GM13977 (cell line): ENCODE measurements at places on chromosomes 13 and 19.
A peak's percentile ranks its signal among the peaks of the same experiment; 100 is the strongest.

DNA sequence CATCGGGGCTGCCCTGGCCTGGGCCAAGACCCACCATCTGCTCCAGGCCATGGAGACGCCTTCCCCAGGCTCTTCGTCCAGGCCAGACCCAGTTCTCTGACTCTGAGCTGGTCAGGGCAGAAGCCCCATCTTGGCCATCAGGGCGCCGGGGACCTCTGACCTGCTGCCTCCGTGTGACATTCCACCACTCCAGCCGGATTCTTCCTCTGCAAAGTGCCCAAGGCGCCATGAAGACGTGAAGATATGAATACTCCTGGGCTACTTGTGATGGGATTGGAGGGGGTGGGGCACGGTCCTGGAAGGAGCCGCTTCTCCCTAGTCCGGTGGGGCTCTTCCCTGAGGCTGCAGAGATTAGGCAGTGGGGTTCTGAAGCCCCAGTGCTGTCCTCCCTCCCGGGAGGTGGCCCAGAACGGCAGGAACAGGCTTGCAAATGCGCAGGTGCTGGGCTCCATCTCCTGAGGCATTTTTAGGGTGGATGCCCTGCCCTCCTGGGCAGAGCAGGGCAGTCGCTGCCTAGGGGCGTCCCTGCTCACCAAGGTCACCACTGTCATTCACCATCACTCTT, 26.0 kb upstream of the SLC7A10 start:
- no peak for DNase-seq

DNA sequence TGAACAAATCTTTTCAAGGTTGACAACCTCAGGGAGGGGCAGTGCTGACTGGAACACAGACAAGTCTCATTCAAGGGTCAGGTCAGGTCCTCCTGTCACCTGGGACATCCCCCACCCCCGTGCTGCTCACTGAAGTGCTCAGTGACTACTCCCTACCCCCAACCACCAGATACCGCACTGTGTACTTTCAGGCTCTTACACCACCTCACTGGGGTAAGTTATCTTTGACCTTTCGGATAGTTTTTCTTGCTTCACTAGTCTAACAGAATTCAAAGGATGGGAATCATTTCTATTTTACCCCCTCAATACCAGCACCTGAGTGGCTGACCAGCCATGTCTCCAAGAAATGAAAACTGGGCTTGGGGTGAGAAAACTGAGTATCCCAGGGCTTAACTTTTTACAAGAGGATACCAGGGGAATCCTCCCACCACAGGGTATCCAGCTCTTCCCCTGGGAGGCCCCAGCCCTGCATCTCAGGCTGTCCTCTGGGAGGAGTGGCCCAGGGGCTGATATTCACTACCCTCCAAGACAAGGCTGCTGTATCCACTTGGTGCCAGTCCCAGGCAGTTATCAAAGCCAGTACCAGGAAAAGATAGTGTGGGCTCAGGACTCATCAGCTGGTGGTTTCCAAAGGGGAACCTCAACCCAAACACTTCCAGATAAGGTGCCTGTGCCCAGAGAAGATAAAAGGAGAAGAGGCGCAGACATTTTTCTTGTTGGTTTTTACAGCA, 2.1 kb downstream of the ZNF563 start:
- DNase-seq = peak; percentile 83

DNA sequence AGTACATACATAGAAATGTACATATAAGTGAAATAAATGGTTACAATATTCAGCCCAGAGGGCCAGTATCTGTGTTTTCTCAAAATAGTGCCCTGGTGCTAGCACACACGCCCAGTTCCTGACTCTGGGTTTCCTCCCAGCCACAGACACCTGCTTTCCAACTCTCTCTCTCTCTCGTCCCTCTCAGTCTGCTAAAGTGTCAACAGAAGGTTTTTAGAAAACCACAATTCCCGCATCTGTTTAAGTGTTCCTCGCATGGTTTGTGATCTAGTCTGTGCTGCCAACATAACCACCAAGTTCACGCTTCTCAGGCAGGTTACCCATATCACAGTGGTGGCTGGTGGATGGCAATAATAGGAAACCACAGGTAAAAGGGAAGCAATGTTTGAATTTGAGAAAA, 17.8 kb upstream of the UPF3A start:
- DNase-seq = no peak

GRCh38 chr19:35048911-35049411, 7.4 kb downstream of the HPN start:
- no peak for DNase-seq

DNA sequence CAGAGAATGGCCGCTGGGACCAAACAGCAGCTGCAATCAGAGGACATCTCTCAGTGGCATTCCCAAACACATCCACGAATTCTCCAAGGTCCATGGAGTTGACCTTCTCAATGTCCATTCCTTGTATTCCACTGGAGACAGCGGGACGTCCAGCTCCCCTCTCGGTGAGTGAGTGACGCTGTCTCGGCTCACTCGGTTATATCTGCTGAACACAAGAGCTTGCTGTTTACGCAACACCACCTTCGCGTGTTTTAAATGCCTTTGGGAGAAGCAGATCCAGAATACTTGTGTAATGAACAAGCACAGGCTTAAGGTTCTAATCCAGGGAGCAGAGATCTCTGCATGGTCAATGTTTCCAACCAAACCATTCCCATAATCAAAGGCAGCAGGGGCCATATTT, at the start of gene URAD:
Gene URAD (minus strand): TSS at position 174 of the 400 bp plus-strand sequence. CDS start 56 bp downstream, at position 118.
- no peak for DNase-seq

DNA sequence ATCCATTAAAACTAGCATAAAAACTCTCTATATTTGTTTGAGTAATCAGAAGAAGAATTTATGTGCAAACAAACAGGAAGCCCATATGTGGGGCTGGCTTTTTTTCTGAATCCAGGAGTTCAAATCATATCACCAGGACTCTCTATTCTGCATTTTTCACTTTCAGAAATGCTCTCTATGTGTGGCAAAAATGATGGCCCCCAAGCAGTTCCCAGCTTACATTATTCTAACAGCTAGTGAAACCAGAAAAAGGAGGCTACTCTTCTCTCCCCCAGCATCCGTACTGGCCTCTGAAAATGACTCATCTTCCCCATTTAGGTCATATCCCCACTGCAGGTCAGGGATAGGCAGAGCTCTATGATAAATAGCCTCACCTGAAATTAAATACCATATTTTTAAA, 20.4 kb downstream of the RBM26 start:
- peak; percentile 51 for DNase-seq

GRCh38 chr13:30802501-30802900, 67.2 kb downstream of the ALOX5AP start:
- no peak for DNase-seq

GRCh38 chr13:33865945-33866344, 48.0 kb downstream of the RFC3 start:
- DNase-seq = peak; percentile 10

DNA sequence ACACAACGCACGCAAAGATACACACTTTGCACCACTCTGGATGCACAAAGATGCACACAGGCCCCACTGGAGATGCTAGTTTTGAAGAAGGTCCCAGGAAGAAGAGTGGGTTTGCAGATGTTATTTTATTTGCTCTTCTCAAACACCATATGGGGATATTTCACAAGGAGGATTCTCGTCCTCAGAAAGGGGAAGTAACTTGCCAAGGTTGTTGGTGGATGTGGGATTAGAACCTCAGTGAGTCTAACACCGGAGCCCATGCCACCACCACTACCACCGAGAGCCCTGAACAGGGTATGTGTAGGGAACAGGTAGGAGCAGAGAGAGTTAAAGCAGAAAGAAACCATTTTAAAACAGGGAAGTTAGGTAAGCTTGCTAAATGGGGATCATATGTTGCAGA, 9.6 kb upstream of the CEACAM6 start:
- DNase-seq = no peak

GRCh38 chr13:59745392-59745788, 418.3 kb downstream of the DIAPH3 start:
- no peak for DNase-seq

DNA sequence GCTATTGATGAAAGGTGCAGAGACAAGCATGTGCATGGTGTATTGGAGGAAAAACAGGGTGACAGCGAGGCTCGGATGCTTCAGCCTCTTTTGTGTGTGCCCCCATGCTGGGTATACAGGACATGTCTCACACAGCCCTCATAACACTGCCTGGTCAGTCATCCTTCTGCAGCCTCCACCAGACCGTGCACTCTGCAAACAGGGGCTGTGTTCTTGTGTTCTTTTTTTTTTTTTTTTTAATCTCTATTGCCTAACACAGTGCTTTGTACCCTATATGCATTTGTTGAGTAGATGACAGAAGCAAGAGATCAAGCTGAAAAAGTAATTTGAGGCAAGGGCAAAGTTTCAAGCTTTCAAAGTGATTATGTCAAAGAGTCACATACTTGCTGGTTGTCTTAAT, 367.2 kb upstream of the SLITRK1 start:
- no peak for DNase-seq

GRCh38 chr13:34413538-34414210, 528.4 kb upstream of the NBEA start:
- DNase-seq = no peak

DNA sequence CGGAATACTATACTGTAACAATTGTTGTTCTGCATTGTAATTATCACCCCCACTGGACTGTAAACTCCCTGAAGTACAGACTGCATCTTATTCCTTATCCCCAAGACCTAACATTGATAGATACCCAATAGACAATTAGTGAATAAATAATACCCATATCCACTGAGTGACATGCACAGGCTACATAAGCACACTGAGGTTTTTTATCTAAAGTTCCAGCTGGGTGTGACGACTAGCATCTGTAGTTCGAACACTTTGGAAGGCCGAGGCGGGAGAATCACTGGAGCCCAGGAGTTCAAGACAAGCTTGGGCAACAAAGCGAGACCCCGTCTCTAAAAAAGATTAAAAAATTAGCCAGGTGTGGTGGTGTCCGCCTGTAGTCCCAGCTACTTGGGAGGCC, 2.5 kb downstream of the KPNA3 start:
- DNase-seq = no peak

GRCh38 chr19:1282588-1283206, 3.0 kb upstream of the EFNA2 start:
- no peak for DNase-seq

GRCh38 chr13:79456656-79457365, 24.1 kb upstream of the NDFIP2 start:
- DNase-seq = no peak

GRCh38 chr13:95956589-95957148, 96.5 kb downstream of the UGGT2 start:
- DNase-seq = no peak

GRCh38 chr19:51034704-51035103, at the start of gene KLK12:
KLK12 (minus strand) TSS chr19:51035002; CDS start chr19:51034621, 381 bp downstream.
- DNase-seq = no peak

DNA sequence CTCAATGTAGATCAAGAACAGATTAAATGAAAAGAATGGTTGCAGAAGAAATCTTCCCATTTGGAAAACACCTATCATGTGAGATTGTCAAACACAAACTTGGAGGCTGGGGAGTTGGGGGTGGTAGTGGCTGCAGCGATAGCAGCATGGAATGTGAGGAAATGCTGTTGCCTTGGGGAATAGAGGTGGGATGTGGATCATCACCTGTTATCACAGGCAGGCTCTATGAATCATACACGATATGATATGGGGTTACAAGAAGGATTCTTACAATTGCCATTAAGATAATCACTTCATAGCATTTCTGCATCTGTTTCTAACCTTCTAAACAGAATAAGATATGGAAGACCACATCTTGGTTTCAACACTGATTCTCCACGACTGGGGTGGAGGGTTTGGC, 88.7 kb downstream of the RNASEH2B start:
- DNase-seq = no peak

GRCh38 chr19:16516381-16516780, 20.2 kb downstream of the C19orf44 start:
- DNase-seq = peak; percentile 14

- no peak for DNase-seq
Measured at GRCh38 chr13:112931028-112931934, 37.7 kb upstream of the MCF2L start.

- no peak for DNase-seq
Measured at GRCh38 chr13:27408074-27408473, 16.3 kb upstream of the GTF3A start.

- DNase-seq = no peak
Measured at GRCh38 chr19:45119582-45119981, 26.6 kb downstream of the PPP1R37 start.
